ENCODE measurements at places on chromosomes 3 and 15. TPM values are rescaled to one million over a fixed set of nuclear protein-coding genes. Genes with fewer than 3 reads are reported as not detected.

Gene TRPM1
- total RNA-seq, result not detected

Gene SGO1
- 18.9 TPM for total RNA-seq

DNA sequence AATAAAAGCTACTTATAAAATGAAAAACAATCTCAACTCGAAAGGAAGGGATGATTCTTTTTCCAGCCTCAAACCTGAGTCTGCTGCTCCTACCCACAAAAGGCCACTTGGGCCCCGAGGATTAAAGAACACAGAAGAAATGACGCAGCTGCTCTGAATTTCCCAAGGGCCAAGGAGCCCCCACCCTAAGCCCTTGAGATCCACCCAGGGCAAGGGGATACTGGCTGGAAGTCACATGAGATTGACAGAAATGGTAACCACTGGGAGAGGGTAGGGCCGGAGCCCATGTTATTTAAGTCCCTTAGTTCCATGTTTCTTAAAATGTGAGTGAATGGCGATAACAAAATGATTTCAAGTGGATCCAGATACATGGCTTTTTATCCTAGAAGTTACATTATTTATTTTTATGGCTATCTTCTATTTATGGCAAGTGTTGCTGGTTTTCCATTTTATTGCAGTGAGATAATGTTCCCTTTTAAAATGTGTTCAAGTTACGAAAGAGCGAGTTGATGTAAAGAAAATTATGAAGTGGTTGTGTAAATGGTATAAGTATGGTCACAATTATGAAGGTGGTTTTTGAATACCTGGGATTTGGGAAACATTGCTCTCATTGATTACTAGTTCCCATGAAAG, 16.8 kb downstream of the IGDCC4 start:
- no peak for DNase-seq

GRCh38 chr15:52657338-52657737, 21.9 kb downstream of the ATOSA start:
- DNase-seq, result peak; percentile 41

- no peak for DNase-seq
Measured at GRCh38 chr15:83890587-83890986, 236.7 kb downstream of the ADAMTSL3 start.

GRCh38 chr15:89614164-89614563, 38.9 kb downstream of the TICRR start:
- DNase-seq, result no peak

- DNase-seq, result no peak
Measured at GRCh38 chr15:88243895-88244787, 12.4 kb downstream of the NTRK3 start.
